ENCODE measurements at places on chromosomes 16 and 17. TPM values are rescaled to one million over a fixed set of nuclear protein-coding genes. Genes with fewer than 3 reads are reported as not detected.

The SHCBP1 gene
- 16.2 TPM for total RNA-seq

The ODAD4 gene
- 0.37 TPM for total RNA-seq

The TBX4 gene
- total RNA-seq, result under 0.01 TPM

The TMEM238L gene
- total RNA-seq, result not detected

The TNFRSF13B gene
- not detected for total RNA-seq

The MYH8 gene
- total RNA-seq, result not detected

The EPN3 gene
- under 0.01 TPM for total RNA-seq

The UBALD2 gene
- 7.2 TPM for total RNA-seq

The FOXN1 gene
- total RNA-seq, result not detected

The SSTR5 gene
- total RNA-seq, result not detected

The RND2 gene
- 0.39 TPM for total RNA-seq

The SOCS1 gene
- total RNA-seq, result 1.1 TPM

The C16orf92 gene
- not detected for total RNA-seq

The LGALS9 gene
- 0.37 TPM for total RNA-seq

The TSNAXIP1 gene
- 0.98 TPM for total RNA-seq

The KRTAP9-2 gene
- not detected for total RNA-seq

The ULK2 gene
- 16.0 TPM for total RNA-seq

The HOXB7 gene
- total RNA-seq, result 3.5 TPM

The WNK4 gene
- total RNA-seq, result not detected

The SULT1A1 gene
- total RNA-seq, result 0.37 TPM

The SHBG gene
- total RNA-seq, result 0.39 TPM

The KRTAP1-5 gene
- 1.6 TPM for total RNA-seq

The MT1M gene
- 24.6 TPM for total RNA-seq

The CNTD1 gene
- not detected for total RNA-seq

The HOXB6 gene
- 8.8 TPM for total RNA-seq

The RAB40B gene
- total RNA-seq, result 9.4 TPM

The C1QTNF8 gene
- not detected for total RNA-seq

The IRX3 gene
- total RNA-seq, result 5.1 TPM

The HYDIN gene
- total RNA-seq, result under 0.01 TPM

The NKD1 gene
- total RNA-seq, result under 0.01 TPM

The CD300LB gene
- total RNA-seq, result not detected

The GCGR gene
- total RNA-seq, result not detected
